ENCODE measurements at places on chromosomes 2 and 18.

DNA sequence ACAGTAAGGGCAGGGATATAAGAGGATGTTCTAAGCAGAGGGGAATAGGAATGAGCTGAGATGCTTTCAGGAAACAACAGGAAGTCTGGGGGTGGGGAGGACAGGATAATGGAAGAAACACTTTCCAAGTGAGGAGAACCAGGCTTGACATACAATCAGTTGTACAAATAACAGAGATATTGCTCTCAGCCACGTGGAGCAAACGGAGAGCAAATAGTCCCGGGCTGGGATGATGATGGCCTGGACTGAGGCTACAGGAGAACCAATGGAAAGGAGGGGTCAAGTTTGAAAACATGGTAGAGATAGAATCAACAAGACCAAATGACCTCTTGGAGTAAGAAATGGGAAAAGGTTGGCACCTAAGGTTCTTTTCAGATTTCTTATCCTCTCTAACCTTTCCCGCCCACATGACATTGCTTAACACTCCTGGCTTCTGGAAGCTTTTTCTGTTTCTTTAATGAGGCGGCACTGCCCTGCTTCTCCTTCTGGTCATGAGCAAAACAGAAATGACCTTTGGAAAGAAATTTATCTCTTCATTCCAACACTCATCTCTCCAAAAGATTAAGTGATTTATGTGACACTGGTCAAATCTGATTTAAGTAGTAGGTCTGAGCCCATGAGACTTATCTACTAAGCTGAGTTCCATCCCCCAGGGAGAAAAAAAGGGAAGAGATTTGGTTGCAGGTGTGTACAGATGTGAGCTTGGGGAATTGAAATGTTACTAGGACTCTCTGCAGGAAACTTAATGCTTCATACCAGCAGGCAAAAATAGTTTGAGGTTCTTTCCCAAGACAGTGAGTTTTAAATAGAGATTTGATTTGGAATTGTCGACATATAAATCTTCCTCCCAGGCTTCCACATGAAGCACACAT, 442.9 kb upstream of the HNRNPA3 start:
- DNase-seq = no peak

DNA sequence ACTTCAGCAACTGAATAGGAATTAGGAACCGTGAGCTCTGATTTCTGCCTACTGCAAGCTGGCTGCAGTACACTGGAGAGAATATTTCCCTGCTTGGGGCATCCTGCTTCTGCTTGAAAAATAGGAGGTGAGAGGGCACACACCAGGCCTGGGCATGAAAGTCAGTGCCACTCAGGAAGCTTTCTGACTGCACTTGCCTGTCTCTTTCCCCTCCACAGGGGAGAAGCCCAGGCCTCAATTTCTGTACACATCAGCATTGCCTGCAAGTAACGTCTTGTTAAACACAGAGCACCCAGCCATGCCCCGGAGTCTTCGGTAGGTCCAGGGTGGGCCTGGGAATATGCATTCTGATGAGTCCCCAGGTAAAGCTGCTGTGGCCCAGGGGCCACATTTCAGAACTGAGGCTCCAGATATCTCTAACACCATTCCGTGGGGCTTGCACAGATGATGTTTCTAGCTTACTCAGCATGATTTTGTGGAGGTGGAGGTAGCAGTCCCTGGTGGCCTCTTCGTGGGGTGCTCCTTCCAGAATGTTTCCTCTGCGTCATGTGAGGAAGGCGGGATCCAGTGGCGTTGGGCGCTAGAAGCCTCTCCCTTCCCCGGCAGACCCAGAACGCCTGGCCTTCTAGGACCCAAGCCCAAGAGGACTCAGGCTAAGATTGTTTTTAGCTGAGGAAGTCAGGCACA, 114.1 kb downstream of the ZBTB7C start:
- DNase-seq = no peak

- no peak for DNase-seq
Measured at GRCh38 chr2:109030870-109031475, 42.0 kb upstream of the EDAR start.

DNA sequence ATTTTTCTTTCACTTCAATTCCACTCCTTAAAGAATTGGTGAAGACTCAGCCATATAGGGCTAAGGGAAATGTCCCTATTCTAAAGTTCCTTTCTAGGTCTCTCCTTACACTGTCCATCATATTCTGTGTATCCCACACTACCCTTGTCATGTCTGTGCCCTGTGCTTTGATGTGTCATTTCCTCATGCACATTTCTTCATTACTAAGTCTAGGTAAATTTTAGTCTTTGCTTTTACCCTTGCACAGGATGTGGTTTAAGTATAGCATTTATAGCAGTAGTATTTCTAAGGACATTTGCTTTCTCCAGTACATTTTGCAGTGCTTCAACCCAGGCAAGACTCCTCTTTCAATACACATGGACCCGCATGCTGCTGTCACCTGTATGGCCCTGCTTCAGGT, 221.5 kb upstream of the ACVR2A start:
- DNase-seq = no peak

DNA sequence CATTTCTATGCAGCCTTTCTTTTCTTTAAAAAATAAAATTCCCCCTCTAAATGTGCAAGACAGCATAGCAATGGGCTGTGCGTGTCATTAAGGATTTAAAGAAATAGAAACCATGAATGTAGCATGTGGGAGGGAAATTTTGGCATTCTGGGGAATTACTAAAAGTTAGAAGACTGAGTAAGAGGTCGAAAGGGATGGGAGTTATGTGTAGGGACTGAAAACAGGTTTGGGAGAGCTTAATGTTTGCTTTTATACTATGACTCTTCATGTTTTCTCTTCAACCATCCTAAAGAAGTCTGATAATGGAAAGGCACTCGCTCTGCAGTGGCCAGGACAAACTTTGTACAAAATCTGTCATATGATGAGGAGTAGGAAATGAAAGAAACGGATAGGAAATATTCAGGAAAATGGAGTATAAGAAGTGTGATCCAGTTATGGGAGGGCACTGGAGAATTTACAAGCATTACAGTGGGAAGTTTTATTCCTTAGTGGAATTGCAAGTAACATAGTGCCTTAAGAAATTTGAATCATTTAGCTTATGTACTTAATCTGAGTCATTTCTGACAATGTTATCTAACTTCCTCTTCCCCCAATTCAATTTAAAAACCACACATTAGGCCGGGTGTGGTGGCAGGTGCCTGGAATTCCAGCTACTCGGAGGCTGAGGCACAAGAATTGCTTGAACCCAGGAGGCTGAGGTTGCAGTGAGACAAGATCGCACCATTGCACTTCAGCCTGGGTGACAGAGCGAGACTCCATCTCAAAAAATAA, 20.6 kb downstream of the TMEM87B start:
- no peak for DNase-seq

- DNase-seq = no peak
Measured at GRCh38 chr2:113672326-113672932, 45.4 kb downstream of the RABL2A start.

- no peak for DNase-seq
Measured at GRCh38 chr2:7819850-7820249, 862.0 kb upstream of the ID2 start.

All from brain pericyte (primary cell).